Glutamatergic neuron (in vitro differentiated cells): ENCODE measurements at places on chromosomes 1 and 21.
A peak's percentile ranks its signal among the peaks of the same experiment; 100 is the strongest.

DNA sequence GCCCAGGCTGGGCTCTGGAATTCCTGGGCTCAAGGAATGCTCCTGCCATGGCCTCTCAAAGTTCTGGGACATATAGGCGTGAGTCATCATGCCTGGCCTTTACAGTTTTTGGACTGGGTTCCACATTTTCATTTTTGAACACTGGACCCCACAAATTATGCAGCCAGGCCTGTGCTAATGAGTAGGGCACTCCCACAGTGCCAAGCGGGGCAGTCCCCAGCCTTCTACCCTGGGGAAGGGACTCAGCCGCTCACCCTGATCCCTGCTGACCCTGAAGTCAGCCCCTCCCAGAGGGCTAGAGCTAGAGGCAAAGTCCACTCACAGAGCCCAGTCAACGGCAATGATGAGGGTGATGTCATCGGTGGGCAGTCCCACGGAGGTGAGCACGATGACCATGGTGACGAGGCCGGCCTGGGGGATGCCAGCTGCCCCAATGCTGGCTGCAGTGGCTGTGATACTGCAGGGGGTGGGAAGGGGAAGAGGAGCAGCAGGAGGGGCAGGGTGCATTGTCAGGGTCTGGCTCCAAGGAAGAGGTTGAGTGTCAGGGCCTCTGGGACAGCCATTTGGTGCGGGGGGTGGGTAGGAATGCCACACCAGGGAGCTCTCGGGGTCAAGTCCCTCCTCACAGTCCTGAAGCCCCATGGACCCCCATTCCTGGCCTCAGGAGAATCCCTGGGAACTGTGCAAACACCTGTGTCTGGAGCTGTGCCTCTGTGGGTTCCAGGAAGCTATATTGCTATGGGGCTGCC, 27.6 kb downstream of the PODN start:
- peak; percentile 56 for DNase-seq

DNA sequence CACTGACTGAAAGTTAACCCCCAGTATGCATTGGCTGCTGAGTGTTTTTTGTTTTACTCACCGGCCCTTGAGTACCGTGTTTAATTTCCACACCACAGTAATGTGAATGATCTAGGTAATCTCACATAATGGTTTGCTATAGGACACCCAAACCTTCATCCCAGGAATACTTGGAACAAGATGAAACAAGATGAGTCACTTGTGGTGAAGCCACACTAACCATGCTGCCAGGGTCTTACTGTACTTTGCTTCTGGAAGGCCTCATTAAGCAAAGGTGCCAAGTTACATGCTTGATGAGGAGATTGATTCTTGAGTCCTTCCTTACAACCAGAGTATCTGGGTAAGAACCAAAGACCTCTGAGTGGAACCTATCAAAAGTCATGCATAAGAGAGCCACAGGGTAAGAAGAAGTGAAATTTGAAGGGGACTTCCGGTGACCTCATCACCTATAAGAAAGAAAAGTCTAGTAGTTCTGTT, 163.3 kb downstream of the NRIP1 start:
- DNase-seq, result no peak

DNA sequence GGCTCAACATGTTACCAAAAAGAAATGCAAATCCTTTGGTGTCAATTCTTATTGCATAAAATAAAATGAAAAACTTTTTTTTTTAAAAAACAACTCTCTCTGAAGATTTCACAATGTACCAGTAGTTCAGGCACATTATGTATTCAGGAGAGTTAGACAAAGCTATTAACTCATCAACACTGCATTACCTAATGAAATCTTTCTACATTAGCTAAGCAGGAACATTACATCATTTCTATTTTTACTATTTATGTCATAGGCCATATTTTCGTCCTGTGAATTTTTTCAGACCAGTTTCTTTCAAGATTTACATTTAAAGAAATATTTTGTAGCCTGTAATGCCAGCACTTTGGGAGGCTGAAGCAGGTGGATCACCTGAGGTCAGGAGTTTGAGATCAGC, 366.2 kb downstream of the USH2A start:
- DNase-seq, result no peak

DNA sequence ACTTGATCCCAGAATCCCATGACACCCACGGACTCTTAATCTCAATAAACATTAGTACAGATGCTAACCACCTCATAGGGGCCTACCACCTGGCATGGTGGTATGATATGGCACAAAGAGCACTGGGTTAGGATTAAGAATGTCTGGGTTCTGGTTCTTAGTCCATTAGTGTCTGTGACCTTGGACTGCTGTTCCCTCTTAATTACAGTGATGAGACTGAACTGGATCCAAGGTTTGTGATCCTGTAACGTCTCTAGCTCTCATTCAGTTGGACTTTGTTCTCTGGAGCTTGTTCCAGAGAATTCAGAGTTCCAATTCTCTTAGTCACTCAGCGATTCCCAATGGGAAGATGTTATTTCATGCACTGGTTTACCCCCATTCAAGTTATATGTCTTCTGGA, 23.6 kb upstream of the PIGC start:
- DNase-seq, result no peak

GRCh38 chr1:109412551-109412950, 13.7 kb downstream of the PSMA5 start:
- no peak for DNase-seq

DNA sequence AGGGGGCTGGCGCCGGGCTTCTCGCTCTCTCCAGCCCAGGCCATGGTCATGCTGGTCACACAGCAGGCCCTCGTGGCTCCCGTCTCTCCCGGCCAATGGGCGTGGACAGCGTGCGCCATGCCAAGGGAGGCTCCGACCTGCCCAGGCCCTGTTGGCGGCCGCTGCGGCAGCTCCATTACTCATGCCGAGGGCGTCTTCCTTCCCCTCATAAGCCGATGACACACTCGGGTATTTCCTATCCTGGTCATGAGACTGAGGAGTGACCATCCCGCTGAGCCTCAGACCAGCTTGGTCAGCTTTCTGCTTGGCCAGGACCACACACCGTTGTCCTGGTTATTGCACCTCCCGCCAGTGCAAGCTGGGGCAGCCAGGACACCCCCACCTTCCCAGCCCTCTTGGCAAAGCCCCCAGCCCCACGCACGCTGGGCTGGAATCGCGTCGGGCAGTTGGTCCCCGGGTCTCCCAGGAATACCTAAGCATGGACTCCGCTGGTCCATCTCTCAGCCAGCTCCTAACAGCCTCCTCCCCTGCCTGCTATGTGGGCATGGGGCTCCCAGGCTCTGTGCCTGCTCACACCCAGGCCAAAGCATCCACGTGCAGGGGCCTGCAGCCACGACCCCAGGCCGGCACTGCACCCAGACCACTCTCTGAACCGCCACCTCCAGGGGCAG, 49.8 kb downstream of the ARHGEF16 start:
- no peak for DNase-seq

GRCh38 chr1:208078752-208079151, 165.4 kb downstream of the PLXNA2 start:
- DNase-seq, result no peak

DNA sequence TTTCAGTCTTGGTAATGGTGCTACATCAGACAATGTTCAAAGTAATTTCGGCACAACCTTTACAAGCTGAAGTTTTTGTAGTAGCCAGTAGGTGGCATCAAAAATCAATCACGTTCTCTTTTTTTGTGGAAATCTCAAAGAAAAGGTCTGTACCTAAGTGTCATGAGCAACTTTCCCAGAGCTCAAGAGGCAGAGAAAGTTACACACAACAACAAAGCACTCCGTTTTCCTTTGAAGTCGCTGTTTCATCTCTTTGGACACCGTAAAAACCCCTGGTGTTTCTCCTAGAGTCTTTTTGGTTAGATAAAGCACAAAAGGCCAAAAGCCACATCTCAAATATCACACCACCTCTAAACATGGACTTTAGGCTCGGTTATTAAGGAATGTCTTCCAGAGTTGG, 131.6 kb downstream of the LHX8 start:
- no peak for DNase-seq

GRCh38 chr1:57492586-57493226, 68.8 kb upstream of the DAB1 start:
- no peak for DNase-seq

GRCh38 chr1:209171151-209171550, 412.4 kb upstream of the CAMK1G start:
- no peak for DNase-seq

DNA sequence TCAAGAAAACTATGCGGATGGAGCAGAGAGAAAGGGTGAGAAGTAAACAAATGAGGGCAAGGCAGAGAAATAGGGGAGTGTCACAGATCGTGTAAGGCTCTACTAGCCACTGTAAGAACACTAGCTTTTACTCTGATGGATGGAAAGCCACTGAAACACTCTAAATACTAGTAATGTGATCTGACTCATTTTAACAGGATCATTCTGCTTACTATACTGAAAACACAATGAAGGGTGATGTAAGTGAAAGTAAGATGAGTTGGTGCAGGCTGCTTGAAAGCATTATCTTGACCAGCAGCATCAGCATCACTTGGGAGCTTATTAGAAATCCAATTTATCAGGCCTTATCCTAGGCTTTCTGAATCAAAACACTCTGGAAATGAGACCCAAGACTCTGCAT, 32.7 kb downstream of the TUT4 start:
- no peak for DNase-seq

DNA sequence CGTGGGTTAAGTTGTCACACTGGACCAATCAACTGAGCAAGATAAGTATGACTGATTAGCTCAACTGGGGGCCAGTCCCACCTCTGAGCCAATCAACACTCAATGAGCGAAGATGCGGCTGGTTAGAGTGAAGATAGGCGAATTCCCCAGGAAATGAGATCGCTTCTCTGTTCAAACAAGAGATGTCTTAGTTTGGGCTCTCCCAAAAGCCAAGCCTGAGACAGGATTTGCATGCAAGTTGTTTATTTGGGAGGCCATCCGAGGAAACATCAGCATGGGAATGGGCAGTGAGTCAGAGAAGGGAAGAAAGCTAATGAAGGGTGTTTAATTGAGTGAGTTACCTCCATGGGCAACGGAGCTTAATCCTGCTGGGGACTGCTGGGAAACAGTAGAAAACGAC, 4.9 kb upstream of the GJB5 start:
- DNase-seq, result no peak

DNA sequence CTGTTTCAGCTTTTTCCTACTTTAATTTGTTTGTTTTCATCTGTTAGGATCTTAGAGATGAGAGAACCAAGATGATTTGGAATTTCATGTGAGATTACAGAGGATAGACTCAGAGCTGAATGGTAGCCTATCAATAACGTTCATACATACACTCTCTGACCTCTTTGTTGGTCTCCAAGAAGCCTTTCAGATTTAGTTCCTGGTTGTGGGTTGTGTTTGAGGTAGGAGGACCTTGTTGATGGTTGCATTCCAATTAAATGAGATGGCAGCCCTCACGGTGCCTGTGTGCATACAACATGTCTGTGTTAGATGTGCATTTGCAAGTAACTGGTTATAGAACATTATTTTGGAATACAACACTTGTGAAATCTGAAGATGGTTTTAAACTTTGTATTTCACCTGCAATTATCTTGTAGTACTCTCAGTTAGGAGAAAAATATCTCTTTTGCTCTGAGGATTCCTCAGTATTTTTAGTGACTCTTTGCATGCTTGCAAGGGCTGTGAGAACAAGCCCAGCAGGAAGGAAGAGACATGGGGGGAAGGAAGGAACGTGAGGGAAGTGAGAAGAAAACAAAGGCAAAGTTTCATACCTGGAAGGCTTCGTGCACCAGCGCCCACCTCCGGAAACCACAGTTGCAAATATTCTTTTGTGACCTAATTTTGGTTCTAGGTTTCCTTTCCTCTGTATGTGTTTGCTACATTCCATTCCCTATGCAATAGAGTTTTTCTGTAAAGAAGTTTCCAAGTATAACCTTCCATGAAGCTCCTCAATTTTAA, 291.8 kb downstream of the DISC1 start:
- no peak for DNase-seq

DNA sequence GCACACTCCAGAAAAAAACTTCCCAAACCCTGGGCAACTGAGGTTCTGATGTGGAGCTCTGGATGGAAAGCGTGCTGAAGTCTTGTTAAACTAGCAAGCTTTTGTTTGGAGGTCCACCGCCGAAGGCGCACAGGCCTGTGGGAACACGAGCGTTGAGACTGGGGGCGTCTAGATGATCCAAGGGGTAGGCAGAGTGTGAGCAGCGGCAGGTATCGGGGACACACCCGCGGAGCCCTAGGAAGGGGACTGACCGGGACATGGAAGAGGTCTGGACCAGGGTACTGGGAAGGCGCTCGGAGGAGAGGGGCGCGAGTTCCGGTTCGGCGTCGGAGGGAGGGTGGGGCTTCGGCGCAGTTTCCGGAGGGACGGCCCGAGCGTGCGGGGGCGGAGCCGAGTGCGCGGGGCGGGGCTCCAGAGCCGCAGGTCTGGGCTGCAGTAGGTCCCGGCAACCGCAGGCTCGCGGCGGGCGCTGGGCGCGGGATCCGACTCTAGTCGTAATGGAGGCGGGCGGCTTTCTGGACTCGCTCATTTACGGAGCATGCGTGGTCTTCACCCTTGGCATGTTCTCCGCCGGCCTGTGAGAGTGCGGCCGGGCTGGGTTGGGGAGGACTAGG, at the start of gene SLC50A1:
SLC50A1 (plus strand) TSS at position 438 of the 614 bp plus-strand sequence; CDS start at position 498, 60 bp downstream.
- DNase-seq, result peak; percentile 98

- peak; percentile 78 for DNase-seq
Observed at GRCh38 chr1:35883635-35884101, 659 bp downstream of the AGO1 start.

GRCh38 chr1:59482986-59483385, 186.1 kb downstream of the FGGY start:
- no peak for DNase-seq

- no peak for DNase-seq
Observed at GRCh38 chr1:154726443-154726842, 118.5 kb upstream of the ADAR start.

DNA sequence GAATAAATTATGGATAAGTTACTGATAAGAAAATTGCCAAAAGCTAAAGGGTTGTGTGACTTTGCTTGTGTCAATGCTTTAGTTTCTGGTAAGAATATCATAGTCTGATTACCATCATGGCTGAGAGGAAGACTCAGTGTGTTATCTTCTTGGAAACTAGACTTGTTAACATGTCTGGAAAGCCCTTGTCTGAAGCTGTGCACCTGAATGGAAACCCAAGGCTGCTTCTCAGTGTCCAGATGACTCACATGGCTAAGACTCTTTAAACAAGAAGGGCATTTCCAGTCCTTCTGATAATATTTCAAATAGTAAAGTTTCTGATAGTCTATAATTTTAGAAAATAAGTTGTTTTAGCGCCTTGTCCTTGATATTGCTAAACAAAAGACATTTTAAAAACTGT, 1092.7 kb downstream of the PLA2G4A start:
- DNase-seq, result no peak
